Testis (tissue), 5 donors: ENCODE measurements at places on chromosomes 6 and 20. TPM values are rescaled to one million over a fixed set of nuclear protein-coding genes. Genes with fewer than 3 reads are reported as not detected.

GRCh38 chr6:136127873-136128272 lies 122.2 kb downstream of the MTFR2 start:
- no peak overlapping the region for H3K4me3 ChIP-seq
- no peaks in the 10 kb centered on the region for H3K4me1 ChIP-seq
- DNase-seq: no peak
- no peaks in the 10 kb centered on the region for H3K36me3 ChIP-seq

GRCh38 chr6:29705389-29706231 lies 17.6 kb upstream of the HLA-F start:
- H3K27me3 ChIP-seq: no peaks in the 10 kb centered on the region
- H3K4me1 ChIP-seq: no peaks in the 10 kb centered on the region
- H3K4me3 ChIP-seq: no peak overlapping the region
- H3K36me3 ChIP-seq: no peaks in the 10 kb centered on the region
- DNase-seq: no peak

- no peaks in the 10 kb centered on the region for H3K4me1 ChIP-seq
- H3K27me3 ChIP-seq: no peaks in the 10 kb centered on the region
- H3K27ac ChIP-seq: no peak overlapping the region
- no peak for DNase-seq
- no peak overlapping the region for H3K4me3 ChIP-seq
These were observed 67.5 kb downstream of the BFSP1 start for GRCh38 chr20:17463711-17464110.

- no peak overlapping the region for H3K27ac ChIP-seq
- H3K4me3 ChIP-seq: no peak overlapping the region
- no peak for DNase-seq
- no peaks in the 10 kb centered on the region for H3K27me3 ChIP-seq
- no peaks in the 10 kb centered on the region for H3K4me1 ChIP-seq
These were observed 12.9 kb upstream of the CCN6 start for GRCh38 chr6:112040956-112041355.

DNA sequence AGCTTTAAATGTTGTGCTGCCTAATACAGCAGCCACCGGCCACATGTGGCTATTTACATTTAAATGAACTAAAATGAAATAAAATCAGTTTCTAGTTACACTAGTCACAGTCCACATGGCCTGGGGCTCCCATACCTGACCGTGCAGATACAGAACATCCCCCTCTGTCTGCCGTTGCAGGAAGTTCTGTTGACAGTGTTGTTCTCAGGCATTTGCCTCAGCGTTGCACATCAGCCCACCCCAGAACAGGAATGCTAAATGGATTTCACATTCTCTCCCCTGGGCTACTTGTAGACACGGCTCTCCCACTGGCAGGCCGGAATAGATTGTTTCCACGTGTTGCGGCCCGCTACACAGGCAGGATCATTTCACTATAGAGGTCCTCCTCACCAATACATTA lies 26.3 kb downstream of the JAG1 start:
- H3K36me3 ChIP-seq: no peaks in the 10 kb centered on the region
- H3K4me3 ChIP-seq: no peak overlapping the region
- H3K4me1 ChIP-seq: peaks cover 9% of the 10 kb centered on the region
- no peak overlapping the region for H3K27ac ChIP-seq
- H3K27me3 ChIP-seq: no peaks in the 10 kb centered on the region
- no peak for DNase-seq

- H3K4me3 ChIP-seq: no peak overlapping the region
- no peaks in the 10 kb centered on the region for H3K36me3 ChIP-seq
These were observed 215.3 kb downstream of the RNGTT start for GRCh38 chr6:88748141-88748540.

The PSMB8 gene
- total RNA-seq: 4.6 TPM

The FAXC gene
- total RNA-seq: 2.7 TPM

The IER3 gene
- total RNA-seq: 1.4 TPM

The CDSN gene
- 0.06 TPM for total RNA-seq
